ENCODE measurements at places on chromosomes 5 and 9. TPM values are rescaled to one million over a fixed set of nuclear protein-coding genes. Genes with fewer than 3 reads are reported as not detected.

DNA sequence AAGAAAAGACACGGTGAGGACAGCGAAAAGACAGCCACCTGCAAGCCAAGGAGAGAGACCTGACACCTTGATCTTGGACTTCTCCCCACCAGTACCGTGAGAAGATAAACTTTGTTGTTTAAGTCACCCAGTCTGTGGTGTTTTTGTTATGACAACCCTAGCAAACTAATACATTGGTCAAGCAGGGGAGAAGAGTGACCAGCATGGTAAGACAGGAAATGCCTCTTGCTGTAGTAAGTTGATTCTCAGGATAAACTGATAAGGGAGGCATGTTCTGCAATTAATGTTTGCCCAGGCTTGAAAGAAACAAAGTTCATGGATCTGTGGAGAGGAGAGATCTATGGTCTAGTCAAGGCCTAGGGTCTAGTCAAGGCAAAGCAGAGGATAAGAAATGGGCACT lies 801.2 kb downstream of the MAT2B start:
- DNase-seq, result no peak

SPATA9 gene
- total RNA-seq, result not detected

DNA sequence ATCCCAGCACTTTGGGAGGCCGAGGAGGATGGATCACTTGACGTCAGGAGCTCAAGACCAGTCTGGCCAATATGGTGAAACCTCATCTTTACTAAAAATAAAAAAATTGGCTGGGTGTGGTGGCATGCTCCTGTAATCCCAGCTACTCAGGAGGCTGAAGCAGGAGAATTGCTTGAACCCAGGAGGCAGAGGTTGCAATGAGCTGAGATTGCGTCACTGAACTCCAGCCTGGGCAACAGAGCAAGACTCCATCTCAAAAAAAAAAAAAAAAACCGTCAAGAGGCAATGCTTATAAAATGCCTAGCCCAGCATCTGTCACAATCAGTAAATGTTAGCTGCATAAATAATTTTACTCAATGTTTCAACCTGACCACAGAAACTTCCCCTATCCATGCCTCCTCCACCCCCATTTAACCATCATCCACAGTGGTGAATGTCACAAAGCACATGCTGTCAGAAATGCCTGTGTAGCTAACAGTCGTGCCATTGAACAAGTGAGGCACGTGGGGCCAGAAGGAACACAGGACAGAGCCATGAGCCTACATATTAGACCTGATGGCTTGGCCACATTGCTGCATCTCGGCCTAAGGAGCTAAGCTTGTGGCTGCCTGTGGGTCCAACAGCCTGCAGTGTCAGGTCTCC lies 16.8 kb upstream of the TCOF1 start:
- DNase-seq, result no peak

DOCK8 gene
- 5.7 TPM for total RNA-seq

- DNase-seq, result no peak
Observed at GRCh38 chr5:67160985-67161384, 35.6 kb downstream of the CD180 start.

PCDHAC2 gene
- total RNA-seq, result 1.9 TPM

ANKRD20A1 gene
- 1.6 TPM for total RNA-seq

CYFIP2 gene
- 88.5 TPM for total RNA-seq

FGF1 gene
- not detected for total RNA-seq

DNA sequence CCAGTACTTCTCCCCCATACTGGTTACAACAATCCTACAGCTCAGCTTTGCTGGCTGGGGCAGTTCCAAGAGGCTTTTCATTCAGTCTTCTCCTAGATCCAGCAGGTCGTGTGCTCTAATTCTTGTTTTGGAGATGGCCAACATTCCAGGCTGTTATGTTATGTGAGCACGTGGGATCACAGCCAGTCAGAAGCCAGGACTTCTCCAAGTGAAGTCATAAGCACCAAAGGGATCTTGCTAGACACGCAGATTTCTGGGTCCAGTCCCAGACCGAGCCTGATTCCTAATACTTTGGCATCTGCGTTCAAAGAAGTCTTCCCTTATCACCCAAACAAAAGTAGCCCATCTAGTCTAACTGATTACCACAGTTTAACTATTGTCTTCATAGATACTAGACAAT lies 1.4 kb upstream of the LARP1 start:
- no peak for DNase-seq

DNA sequence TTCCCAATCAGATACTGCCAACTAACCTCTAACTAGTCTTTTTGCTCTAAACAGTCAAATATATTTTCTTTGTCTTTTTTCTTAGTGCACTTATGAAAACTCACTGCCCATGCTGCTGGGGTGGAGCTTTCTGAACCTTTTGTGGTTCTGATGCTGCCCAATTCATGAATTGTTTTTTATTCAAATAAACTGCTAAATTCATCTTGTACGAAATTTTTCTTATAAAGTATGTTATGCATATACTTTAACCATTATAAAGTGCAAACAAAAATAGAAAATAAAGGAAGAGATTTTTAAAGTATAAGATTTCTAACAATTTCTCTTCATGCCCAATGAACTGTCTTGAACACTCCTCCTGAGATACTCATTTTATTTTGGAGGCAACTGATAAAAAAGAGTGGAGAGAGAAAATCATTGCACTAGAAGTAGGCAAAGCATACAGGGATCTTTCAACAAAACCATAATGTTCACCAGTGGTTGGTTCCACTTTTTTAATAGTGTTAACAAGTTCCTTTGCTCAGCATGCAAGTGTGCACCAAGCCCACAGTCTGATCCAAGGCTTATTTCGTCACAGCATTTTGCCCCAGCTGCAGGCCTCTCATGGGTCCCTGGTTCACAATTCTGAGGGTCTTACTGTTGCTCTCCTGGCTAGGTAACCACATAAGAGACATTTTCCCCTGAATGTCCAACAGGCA lies 6.2 kb upstream of the FYB1 start:
- DNase-seq, result no peak

- DNase-seq, result no peak
Observed at GRCh38 chr9:85510830-85511504, 230.8 kb downstream of the AGTPBP1 start.

C1QTNF3 gene
- 9.6 TPM for total RNA-seq

SYK gene
- total RNA-seq, result 9.6 TPM

GRCh38 chr5:18544421-18544820 lies 910.2 kb downstream of the TAF11L14 start:
- DNase-seq, result no peak

DNA sequence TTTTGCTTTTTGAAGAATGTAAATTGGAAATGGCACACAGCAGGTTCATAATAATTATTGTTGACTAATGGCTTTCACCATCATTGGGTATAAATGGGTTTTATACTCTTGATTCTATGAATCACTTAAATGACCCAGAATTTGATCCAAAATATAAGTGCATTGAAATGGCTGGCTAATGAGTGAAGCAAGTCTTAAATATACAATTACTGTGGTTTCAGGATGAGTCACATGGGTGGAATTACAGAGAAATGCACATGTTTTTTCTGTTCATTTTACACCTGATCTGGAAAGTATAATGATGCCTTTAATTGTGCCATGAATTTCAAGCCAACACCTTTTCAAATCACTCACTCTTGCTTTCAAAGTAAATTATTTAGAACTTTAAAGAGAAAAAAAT lies 380.8 kb upstream of the CD180 start:
- no peak for DNase-seq

MYORG gene
- total RNA-seq, result 8.8 TPM

UGT3A2 gene
- total RNA-seq, result 0.53 TPM

CD180 gene
- total RNA-seq, result not detected
